Lung (tissue), 17 donors: ENCODE measurements at places on chromosomes 7 and 10. TPM values are rescaled to one million over a fixed set of nuclear protein-coding genes. Genes with fewer than 3 reads are reported as not detected.

DNA sequence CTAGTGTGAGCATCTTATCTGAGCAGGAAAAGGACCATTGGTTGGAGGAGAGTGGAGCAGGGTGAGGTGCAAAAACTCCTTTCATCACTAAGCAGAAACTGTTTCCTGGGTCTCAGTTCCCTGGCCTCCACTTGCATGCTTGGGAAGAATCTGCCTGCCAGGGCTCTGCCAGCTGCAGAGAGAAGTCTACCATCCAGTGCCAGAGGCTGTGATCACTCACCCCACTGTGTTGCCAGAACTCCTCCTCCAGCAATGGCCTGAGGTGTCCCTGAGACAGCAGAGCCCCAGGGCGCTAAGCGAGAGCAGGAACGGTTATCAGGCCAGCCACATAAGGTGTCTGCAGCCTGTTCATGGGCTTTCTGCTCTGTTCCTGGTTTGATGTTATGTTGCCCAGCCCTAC is 991.4 kb downstream of the CCSER2 start:
- DNase-seq: no peak

GRCh38 chr7:15094989-15095388 is 192.4 kb upstream of the DGKB start:
- no peak for DNase-seq

DNA sequence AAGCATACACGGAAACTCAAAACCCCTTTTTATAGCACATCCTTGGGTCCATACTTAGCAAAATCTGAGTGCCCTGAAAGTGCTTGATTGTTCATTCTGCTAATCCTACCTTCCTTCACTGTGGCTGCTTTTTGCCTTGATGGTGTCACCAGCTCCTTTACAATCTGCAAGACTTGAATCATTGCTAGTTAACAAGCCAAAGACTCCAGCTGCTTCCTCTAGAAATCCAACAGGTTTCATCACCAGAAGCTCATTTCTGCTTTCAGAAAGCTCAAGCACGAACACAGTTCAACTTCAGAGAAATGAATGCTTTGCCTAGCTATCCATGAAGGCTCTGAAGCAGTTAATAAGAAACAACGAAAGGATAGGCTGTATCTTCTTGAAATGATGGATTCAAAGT is 38.0 kb downstream of the USP6NL start:
- peak; percentile 41 for DNase-seq

DNA sequence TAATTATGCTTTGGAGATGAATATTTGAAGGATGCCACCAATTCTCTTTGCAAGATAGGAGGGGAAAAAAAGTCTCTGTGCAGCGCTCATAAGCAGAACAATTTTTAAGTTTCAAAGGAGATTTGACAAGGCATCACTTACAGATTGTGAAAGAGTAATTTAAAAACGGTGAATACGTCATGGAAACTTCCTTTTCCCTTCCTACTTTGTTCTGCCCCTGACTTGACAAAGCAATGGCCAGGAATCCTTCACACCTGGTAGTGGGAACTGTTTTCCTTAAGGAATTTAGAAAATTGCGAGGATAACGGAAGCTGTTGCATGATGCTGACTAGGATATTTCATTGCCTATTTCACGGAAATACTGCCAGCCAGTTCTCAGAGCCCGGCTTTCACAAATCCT is 16.7 kb downstream of the FAM107B start:
- DNase-seq: peak; percentile 90

- DNase-seq: no peak
Measured at GRCh38 chr10:28541717-28542365, 8.9 kb downstream of the WAC start.

DNA sequence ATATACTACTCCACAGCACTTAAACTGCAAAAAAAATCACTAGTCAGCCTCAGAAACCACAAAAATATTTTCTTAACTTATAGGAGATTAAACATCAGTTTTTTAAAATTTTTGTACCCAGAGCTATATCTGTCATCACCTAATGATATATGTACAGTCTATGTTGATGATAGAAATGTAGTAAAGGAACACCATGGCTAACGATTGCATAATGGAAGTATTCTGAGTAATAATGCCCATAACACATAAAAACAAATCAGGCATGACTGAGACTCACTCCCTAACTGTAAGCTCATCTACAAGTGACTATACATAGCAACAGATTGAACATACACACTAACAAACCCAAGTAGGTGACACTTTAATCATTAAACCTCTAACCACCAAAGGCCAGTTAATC is 51.3 kb downstream of the TSPAN12 start:
- DNase-seq: no peak

DNA sequence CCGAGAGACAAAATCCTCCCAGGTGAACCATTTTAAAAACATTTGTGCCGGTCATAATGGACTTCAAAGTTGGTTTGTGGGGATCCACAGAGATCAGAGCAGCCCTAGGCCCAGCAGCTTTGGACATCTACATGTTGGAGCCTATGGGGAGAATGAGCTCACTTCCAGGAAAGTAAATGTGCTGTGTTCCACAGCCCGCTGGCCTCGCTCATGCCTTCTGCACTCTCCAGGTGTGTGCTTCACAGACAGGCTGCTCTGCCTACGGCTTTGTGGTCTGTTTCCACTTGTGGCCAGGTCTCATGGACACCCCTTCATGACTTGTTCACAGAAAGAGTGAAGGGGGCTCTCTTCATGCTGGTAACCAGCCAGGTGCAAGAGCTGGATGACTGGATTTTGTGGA is 141.6 kb downstream of the ADARB2 start:
- DNase-seq: no peak

DNA sequence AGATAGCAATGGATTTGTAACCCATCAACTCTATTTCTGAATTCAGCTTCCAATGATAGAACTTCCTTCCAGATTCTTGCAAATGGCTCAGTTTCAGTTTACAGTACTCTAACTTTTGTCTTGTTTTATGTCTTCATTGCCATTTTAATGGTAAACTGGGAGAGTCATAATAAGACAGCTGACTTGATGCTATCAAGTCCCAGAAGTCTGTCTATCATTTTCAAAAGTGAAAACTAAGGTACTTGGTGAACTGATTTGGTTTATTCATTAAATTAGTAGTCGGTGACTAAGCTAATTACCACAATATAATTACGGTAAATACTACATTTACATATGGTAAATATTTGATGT is 25.0 kb downstream of the RTKN2 start:
- DNase-seq: no peak

- no peak for DNase-seq
Measured at GRCh38 chr7:82105463-82105862, 335.6 kb upstream of the HGF start.

- no peak for DNase-seq
Measured at GRCh38 chr10:106826716-106827115, 337.8 kb downstream of the SORCS1 start.

GRCh38 chr7:112161253-112162141 is 44.7 kb downstream of the DOCK4 start:
- no peak for DNase-seq

KLF14 gene
- 0.31 TPM for total RNA-seq

KEL gene
- total RNA-seq: 0.52 TPM
